ENCODE measurements at places on chromosomes 4 and X.

DNA sequence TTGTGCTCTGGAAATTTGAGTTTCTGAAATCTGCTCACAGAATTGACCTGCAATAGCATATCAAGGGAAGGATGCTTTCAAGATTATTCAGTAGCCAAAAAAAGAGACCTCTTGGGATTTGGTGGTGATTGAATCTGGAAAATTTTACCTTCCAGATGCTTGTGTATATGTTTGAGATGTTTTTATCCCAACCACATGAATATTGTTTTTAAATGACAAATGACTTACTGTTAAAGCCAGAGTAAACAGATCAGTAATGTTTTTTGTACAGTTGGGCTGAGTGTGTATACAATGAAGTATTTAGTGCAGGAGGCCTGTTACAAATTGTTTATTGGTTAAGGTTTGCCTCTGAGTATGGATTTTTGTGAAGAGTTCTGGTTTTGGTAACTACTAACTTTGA lies 126.5 kb downstream of the CBR4 start:
- no peak for DNase-seq

DNA sequence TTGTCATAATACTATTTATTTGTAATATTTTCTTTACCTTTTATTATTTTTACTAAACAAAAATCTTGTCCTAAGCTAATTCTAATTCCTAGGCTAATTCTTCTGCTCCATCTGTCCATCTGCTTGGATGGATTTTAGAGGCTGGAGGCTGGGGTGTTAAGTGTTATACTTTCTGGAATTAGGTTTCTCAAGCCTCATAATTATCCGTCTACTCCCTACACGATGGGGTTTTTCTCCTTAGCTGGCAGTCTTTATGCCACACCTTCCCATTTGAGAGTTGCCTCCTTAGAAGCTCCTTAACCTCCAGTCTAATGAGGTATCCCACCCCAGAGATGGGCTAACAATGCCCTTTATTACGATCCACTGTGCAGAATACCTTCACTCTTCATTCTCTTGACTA lies 37.6 kb upstream of the LGI2 start:
- no peak for DNase-seq

GRCh38 chr4:140296335-140297220 lies 76.9 kb upstream of the SCOC start:
- DNase-seq: peak; percentile 88

DNA sequence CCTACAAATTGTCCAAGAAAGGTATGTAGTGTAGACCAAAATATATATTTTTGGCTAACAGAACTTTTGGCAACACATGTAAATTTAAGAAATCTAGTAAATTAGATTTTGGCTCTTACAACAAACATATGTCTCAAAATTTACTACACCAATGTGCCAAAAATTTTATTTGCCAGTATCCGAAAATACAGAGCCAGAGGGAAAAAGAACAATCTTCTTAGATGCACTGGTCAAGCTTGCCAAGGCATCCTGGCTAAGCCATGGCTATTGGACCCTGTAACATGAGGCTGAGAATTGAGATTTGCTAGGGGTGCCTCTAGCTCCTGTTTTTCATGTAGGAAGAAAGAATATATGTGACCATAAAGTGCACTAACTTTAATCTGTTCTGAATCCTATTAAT lies 91.8 kb downstream of the GABRG1 start:
- no peak for DNase-seq

GRCh38 chrX:97616883-97617530 lies 733.3 kb downstream of the RPA4 start:
- DNase-seq: peak; percentile 51

DNA sequence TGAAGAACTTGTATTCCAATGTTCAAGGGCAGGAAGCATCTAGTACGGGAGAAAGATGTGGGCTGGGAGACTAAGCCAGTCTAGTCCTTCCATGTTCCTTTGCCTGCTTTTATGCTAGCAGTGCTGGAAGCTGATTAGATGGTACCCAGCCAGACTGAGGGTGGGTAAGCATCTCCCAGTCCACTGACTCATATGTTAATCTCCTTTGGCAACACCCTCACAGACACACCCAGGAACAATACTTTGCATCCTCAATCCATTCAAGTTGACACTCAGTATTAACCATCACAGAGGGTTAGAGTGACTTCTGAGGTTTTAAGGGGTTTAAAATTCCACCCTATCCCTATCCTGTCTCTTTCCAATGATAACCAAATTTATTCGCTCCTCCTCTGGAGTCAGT lies 6.5 kb downstream of the HMGN5 start:
- no peak for DNase-seq

GRCh38 chr4:113065629-113066028 lies 16.2 kb downstream of the ANK2 start:
- DNase-seq: no peak

GRCh38 chr4:113003841-113004240 lies 45.6 kb upstream of the ANK2 start:
- DNase-seq: no peak

DNA sequence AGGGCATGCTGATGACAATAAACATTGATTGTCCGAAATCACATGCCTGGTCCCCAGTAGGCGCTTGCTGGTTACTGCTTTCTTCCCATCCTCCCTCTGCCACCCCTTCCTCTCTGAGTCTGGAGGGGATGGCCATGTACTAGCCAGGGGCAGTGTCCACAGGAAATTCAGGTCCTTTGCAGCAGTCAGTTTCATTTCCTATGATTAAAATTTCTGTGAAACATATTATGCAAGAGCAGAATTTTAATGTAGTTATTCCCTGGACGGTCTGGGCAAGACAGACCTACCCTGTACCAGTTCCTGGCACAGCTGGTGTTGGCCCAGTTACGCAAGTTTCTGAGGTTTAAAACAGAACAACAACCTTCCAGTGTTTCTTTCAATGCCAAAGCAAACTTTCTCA lies 28.2 kb upstream of the TLR2 start:
- no peak for DNase-seq

GRCh38 chr4:44661940-44662622 lies 10.7 kb upstream of the YIPF7 start:
- no peak for DNase-seq

DNA sequence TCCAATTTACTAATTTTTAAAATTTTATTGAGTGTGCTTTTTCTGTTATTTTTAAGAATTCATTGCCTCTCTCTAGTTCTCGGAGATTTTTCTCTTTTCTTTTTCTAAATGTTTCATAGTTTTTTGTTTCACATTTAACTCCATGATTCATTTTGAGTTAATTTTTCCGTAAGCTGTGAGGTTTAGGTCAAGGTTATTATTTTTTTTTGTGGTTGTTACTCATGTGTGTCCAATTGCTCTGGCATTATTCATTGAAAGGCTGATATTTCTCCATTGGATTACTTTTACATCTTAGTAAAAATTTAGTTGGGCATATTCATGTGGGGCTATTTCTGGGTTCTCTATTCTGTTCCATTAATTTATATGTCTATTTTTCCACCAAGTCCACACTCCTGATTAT lies 220.8 kb downstream of the MID1IP1 start:
- DNase-seq: no peak

DNA sequence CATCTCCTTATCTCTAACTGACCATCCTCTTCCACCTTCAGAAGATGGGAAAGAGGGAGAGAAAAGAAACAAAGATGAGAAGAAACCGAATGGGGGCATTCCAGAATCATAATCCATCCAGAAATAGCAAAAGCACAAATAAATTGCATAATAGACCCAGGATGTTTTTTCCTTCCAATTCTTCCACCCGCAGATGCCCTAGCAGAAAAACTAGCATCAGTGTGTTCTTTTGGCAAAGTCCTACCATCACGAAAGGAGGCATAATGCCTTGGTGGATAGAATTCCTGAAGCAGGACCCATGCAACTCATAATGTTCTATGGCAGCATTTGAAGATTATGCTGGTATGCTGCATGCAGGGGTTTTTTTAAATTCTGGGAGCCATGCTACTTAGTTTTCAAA lies 279.2 kb downstream of the PPP3CA start:
- DNase-seq: no peak

DNA sequence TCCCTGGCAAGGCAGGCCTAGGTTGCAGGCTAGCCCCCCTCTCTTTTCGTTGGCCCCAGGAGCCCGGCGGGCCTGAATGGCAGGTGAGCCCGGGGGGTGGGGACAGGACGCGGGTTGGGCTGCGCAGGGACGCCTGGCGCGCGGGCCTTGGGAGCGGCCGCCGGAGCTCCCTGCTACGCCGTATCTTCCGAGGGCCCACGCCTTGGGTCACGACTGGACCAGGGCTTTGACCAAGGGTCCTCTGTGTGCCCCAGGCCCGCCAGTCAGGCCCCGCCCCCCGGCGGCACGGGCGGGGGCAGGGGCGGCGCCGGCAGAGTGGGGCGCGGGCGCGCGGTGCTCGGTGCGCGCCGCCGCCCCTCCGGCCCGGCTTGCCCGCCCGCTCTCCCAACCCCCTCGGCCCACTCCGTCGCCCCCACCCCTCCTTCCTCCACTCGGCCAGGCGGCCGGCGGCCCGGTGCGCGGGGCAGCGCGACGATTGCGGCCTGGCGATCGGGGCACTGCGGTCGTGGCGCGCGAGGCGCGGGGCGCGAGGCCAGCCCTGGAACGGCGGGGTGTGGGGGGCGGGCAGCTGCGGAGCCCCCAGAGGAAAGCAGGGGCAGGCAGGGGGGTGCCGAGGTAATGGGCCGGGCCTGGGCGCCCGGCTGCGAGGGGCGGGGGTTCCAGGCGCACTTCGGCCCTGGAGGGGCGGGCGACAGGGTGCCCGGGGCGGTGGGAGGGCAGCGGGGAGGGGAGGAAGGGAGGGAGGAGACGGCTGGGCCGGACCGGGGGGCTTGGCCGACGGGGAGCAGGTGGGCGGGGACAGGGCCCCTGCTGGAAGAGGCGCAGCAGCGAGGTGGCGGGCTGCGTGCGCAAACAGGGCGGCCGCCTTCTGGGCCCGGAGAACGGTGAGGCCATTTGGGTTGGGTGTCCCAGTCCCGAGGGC lies at the start of gene PRRG3:
TSS of gene PRRG3 (plus strand) at position 798 of the 922 bp plus-strand sequence. CDS start 3,357 bp downstream, outside the sequence.
- DNase-seq: no peak

GRCh38 chr4:34731070-34731469 lies 1513.2 kb downstream of the ARAP2 start:
- DNase-seq: no peak

DNA sequence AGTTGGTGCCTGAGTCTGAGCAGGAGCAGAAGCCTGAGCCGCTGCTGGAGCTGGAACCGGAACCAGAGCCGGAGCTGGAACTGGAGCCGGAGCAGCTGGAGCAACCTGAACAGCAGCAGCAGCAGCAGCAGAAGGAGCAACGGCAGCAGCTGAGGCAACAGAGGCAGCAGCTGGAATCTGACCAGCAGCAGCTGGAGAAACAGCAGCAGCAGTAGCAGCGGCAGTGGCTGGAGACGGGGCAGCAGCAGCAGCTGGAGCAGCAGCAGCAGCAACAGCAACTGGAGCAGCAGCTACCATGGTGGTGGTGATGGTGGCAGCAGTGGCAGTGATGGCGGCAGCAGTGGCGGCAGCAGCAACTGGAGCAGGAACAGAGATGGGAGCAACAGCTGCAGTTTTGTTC lies 61.5 kb downstream of the AMOT start:
- no peak for DNase-seq

DNA sequence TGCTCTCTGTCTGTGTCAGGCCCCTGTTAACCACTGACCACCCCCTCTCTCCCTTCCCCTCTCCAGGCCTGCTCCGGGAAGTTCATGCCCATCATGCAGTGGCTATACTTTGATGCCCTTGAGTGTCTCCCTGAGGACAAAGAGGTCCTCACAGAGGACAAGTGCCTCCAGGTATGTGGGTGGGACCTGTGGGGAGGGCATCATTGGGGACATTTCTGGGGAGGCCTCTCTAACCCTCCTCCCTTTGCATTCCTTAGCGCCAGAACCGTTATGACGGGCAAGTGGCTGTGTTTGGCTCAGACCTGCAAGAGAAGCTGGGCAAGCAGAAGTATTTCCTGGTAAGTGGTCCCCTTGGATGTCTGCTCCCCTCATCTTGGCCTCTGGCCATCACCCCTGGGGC lies 9.2 kb downstream of the UBA1 start:
- DNase-seq: no peak

DNA sequence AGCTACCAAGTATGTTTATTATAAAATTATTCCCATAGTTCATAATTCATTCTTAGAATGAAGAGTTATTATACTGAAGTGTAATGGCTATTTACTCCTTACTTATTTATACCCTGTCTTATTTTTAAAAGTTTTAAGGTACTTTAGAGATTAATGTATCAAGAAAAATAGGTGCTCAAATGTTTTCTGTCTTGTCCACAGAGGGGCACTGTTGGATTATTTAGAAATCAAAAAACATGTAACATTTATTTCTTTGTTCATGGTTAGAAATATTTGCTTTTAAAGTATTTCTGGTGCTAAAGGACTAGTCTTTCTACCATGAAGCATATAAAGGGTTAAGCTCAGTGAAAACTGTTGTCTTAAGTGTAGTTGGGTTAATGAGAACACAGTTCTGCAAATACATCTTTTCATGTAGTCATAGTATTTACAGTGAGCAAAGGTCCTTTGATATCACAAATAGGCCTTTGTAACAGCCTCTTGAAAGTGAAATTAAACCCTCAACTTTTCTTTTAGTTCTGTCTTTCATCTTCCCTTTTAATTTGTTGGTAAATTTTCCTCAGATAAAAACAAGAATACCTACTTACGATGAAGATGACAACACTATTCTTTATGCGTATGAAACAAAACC lies 7.7 kb downstream of the SCML1 start:
- DNase-seq: peak; percentile 4

GRCh38 chrX:38817004-38817703 lies 15.9 kb downstream of the MID1IP1 start:
- peak; percentile 37 for DNase-seq

- peak; percentile 16 for DNase-seq
These were observed 20.0 kb downstream of the NDP start for GRCh38 chrX:43953218-43953617.

GRCh38 chr4:76905521-76905920 lies 7.6 kb upstream of the SOWAHB start:
- DNase-seq: peak; percentile 86

DNA sequence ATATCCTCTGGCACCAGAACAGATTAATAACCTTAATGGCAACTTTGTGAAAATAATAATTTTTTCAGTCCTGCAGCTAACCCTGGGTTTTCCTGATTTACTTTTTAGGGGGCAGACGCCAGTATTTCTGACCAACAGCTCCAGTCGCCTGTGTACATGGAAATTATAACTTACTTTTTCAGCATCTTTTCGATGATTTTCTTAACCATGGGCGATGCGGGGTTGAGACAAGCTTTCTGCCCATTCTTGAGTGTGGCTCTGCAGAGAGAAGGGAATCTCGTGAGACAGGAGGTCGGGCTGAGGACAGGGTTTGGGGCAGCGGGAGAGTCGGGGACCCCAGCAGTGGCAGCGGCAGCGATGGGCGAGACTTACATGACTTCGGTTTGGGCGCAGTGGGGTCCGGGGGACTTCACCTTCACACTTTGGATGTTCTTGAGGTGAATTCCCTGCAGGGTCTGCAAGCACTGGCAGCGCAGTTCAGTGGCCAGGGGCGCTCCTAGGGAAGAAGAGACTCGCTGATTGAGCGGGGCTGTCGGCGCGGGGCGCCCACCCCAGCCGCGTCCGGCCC lies 484 bp downstream of the CXCL2 start:
- peak; percentile 6 for DNase-seq

GRCh38 chr4:148782284-148782683 lies 340.1 kb upstream of the NR3C2 start:
- DNase-seq: no peak

GRCh38 chr4:40473578-40474388 lies 138.7 kb downstream of the CHRNA9 start:
- DNase-seq: no peak

GRCh38 chr4:58313444-58313843 lies 1203.3 kb upstream of the IGFBP7 start:
- DNase-seq: no peak

All from GM03348 (cell line).